ENCODE measurements at places on chromosomes 7 and 10.

GRCh38 chr7:110759069-110759468 is 331.9 kb upstream of the LRRN3 start:
- no peak for DNase-seq

DNA sequence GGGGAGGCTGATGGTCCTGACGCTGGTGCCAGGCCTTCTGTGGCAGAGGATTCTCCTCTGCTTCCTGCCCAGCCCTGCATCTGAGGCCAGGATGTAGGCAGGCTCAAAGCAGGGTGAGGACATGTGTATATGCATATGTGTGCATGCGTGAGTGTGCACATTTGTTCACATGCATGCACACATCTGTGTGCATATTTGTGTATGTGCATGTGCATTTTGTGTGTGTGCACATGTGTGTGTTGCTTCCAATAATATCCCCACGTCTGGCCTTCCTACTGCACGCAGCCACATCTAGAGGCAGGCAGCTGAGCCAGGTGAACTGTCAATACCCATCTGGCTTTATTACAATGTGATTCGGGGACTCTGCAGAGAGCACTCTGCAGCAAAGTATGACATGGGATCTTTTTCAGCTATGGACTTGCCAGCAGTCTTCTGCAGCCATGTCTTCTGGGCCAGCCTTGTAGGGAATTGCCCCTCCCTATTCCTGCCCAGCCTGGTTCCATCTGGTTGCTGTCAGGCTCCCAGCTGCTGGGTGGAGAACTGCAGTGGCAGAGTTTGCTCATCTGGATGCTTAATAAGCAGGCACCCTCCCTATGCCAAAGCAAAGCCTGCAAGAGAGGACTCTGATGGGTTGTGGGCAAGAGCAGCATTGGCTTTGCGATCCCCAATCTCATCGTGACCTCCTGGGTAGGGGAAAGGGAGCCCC is 140.7 kb downstream of the PFKFB3 start:
- no peak for DNase-seq

DNA sequence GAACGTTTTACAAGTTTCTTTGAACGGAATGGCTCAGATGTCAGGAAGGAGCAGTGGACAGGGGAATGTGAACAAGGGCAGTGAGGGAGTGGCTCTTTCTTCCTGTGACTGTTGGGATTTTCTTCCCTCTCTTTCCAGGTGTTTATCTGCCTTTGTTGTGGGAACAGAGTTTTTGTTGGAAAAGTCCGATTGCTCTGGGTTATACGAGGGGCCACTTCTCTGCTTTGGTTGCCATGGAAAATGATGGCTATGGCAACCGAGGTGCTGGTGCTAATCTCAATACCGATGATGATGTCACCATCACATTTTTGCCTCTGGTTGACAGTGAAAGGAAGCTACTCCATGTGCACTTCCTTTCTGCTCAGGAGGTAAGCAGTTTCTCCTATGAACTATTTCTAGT is 41.4 kb downstream of the ZRANB1 start:
- DNase-seq, result no peak

DNA sequence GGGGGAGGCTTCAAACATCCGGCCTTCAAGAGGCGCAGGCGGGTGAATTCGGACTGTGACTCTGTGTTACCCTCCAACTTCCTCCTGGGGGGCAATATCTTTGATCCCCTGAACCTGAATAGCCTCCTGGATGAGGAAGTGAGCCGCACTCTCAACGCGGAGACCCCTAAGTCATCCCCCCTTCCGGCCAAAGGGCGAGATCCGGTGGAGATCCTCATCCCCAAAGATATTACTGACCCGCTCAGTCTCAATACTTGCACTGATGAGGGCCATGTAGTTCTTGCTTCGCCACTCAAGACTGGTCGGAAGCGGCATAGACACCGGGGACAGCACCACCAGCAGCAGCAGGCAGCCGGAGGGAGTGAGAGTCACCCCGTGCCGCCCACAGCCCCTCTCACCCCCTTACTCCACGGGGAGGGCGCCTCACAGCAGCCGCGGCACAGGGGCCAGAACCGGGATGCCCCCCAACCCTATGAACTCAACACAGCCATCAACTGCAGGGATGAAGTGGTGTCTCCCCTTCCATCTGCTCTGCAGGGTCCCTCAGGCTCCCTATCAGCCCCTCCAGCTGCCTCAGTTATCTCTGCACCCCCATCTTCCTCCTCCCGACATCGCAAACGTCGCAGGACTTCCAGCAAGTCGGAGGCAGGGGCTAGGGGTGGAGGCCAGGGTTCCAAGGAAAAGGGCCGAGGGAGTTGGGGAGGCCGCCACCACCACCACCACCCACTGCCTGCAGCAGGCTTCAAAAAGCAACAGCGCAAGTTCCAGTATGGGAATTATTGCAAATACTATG is 1.1 kb downstream of the MEPCE start:
- no peak for DNase-seq

DNA sequence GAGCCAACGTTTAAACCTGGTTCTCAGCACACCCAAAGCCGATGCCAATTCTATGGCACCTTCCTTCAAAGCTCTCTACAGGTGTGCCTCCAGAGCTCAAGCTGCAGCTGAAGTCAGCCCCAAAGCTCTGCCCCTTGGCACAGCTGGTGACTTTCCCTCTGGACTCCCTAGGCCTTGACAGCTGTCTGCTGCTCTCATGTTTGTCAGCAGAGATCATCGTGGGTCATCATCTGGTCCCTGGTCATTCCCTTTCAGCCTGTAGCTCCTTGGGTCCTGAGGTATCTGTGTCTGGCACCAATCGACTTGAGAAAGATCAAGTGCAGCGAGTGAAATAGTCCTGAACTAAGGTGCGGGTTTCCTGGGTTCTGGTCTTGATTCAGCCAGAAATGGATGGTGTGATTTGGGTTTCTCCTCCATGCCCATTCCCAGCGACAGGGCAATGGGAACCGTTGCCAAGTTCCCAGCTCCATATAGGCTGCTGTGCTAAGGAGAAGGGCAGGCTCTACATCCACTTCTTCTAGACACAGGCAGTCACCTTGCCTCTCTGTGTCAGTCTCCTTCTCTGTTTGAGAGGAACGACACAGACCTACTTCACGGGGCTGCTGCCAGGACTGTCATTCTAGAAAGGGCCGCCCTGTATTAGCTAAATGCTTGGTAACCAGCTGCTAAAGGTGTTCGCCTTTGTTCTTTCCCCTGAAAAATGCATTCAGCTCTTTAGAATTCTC is 3.6 kb downstream of the PKD1L1 start:
- no peak for DNase-seq

GRCh38 chr10:42950606-42951485 is 126.0 kb upstream of the RET start:
- no peak for DNase-seq

- no peak for DNase-seq
Observed at GRCh38 chr10:112851181-112851580, 98.9 kb upstream of the TCF7L2 start.

- DNase-seq, result no peak
Observed at GRCh38 chr10:61486738-61487396, 33.7 kb upstream of the TMEM26 start.

Measured in CMK (cell line).